CD4-positive, alpha-beta T cell treated with Interleukin-4 for 1 hour (primary cell): ENCODE measurements at places on chromosomes 2 and 18.

- DNase-seq: no peak
Observed at GRCh38 chr2:230318190-230319121, 8.5 kb upstream of the SP140L start.

- no peak for DNase-seq
Observed at GRCh38 chr2:137172162-137172561, 406.8 kb downstream of the THSD7B start.

DNA sequence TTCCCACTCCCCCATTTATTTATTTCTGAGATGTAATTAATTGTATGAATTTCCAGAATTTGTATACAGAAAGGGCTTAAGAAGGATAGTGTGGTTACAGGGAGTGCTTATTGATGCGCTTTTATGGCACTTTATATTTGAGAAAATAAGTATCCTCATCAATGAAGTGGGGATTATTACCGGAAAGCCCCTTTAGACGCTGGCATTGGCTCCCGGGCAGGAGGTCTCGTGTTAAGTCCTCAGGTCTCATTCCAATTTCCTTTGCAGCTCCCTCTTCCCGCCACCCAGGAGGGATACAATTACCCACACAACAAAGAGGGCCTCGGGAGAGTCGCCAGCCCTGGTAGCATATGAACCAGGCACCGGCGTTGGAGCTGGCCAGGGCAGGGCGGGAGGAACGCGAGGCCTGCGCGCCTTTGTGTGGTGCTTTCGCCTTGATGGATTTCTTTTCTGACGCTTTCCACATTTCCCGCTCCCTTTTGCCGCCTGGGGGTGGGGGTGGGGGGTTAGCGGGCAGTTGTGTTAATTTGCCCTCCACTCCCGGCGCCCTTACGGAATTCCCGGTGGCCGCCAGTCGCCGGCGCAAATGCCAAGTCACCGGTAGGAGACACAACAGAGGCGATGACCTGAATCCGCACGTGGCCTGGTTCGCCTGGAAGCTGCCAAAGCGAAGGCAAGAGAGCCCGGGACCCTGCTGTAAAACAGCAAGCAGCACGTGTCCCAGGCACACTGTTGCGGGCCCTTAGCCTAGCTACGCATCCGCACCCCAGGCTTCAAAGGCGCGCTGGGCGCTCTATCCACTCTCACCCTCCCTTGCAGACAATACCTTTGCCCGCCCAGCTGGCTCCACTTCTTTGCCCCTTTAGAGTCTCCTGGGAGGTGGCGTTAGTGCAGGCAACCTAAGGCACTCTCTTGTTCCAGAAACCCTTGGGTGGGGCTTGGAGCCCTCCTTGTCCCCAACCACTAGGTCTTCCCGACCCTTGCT lies 3.3 kb downstream of the GAD1 start:
- no peak for DNase-seq

GRCh38 chr2:86541334-86541733 lies 21.9 kb downstream of the CHMP3 start:
- no peak for DNase-seq

- no peak for DNase-seq
Observed at GRCh38 chr2:47310801-47311560, 92.0 kb upstream of the MSH2 start.

DNA sequence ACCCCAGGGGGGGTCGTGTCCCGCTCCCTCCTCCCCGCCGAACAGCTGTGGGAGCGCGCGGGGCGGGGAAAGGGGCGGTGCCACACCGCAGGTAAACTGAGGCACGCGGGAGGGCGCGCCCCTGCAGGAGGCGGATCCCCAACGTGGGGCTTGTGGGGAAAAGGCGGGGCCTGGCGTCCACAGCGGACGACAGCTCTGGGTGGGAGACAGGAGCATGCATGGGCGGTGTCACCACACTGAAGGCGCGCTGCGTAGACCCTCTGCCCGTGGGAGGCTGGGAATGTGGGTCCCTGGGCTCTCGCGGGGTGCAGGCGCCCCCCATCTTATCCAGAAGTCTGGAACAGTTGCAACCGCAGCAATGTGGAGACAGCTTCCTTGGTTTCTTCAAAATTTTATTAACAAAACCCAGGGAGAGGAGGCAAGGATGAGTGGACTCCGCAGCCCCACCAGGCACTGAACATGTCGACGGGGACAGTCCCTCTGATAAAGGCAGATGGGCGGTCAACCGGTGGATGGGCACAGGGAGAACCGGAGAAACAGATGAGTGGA lies 723 bp upstream of the MBD1 start:
- DNase-seq: no peak

DNA sequence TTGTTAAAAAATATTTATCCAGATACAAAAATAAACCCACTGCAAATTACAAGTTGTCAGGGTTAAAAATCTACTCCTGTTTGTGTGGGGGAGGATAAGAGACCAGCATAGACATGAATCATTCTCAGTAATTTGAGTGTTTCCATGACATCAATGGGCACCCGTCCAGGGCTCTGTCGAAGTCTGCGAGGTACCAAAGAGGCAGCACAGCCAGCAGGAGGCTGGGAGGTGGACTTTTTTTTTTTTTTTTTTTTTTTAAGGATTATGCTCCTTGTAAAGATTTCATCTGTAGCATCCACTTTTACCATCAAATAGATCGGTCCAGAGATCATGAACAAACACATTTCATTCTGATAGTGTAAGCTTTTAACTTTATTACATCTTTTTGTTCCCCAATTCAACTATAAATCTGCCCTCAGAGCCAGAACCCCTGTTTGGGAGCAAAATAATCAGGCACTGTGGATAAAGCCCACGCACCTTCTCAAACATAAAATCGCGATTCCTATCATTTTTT lies 182.0 kb downstream of the TCF4 start:
- no peak for DNase-seq

- DNase-seq: no peak
Observed at GRCh38 chr2:178756843-178757242, 50.4 kb downstream of the TTN start.

DNA sequence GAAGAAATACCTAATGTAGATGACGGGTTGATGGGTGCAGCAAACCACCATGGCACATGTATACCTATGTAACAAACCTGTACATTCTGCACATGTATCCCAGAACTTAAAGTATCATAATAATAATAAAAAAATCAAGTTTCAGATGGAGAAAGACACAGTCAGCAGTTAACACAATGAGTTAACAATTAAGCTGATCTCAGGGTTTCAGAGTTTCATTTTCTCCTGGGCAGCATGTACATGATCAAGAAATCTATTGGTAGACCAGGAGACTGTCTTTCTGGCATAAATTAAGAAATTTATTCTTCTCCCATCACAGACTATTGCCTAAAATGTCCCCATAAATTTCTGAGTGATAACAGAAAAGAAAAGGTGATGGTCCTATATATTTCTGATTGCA lies 155.3 kb downstream of the RAD51AP2 start:
- DNase-seq: no peak

DNA sequence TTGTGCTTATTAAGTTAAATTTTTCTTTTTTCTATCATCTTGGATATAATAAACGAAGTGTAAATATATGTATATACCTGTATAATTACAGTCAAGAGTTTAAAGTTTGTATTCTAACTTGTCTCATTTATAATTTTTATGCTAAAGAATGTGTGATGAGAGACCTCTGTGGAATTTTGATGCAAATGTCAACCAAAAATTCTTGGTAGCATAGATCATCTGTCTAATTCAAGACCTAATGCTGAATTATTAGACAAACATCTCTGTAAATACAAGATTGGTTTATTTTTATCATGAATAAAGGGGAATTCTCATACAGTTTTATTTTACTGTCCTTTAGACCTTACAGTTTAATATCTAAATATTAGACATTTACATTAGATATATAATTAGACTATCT lies 149.2 kb upstream of the VWC2L start:
- DNase-seq: no peak

DNA sequence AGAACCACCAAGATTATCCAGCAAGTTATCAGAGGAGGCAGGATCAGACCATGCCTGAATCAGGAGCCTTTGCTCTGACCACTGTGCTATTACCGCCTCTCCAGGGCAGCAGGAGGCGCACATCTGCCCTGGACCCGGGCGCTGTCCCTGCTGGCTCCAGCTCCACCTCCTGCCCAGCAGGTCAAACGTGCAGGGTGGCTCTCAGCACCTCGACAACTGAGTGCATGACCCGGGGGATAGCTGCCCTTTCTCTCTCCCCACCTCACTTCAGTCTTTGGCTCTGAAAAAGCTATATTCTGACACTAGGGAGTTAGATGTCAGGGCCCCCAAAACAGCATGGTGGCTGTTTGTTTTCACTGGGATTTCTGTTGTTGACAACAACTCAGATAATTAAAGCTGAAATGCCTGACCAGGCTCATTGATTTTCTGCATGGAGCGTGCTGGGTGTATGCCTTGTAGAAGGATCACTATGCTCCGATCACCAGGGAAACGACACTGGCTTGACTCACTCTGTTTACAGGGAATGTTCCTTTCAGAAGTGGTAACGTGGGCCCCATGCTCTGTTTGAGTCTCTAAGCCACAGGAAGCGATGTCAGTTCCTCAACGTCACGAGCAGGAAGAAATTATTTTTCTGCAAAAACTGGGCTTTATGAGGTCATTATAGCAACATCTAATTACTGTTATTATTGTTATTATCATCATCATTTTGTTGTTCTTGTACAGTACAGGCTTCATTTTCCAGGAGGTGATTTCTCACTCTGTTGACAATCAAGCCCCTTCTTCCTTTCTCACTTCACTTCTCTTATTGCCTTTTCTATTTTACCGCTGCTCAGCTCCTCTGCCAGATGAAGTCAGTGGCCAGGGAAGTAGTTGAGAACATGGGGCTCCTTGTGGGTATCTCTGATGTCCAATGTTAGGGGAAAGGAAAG lies 125.6 kb downstream of the PLB1 start:
- DNase-seq: peak; percentile 95

- no peak for DNase-seq
Observed at GRCh38 chr2:479031-479430, 191.1 kb upstream of the ALKAL2 start.

DNA sequence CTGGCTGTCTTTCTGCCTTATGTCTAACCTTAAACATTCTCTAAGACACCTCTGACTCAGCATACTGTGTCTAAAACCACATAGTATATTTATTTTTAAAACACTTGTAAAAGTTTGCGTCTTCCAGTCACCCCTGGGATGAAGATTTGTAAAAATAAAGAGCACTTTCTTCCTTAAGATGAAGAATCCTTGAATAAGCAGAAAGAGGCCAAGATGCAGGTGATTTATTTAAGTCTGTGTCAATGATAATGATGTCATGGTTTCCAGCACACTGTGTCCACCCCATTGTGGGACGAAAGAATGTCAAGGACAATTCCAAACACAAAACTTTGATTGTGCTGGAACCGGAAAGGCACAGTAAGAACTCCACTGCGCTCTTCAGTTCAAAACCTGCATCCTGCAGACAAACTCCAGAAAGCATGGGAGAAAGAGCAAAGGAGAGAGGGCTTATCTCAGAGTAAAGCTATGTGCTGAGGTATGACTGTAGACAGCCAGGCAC lies 92.9 kb downstream of the ZEB2 start:
- no peak for DNase-seq

DNA sequence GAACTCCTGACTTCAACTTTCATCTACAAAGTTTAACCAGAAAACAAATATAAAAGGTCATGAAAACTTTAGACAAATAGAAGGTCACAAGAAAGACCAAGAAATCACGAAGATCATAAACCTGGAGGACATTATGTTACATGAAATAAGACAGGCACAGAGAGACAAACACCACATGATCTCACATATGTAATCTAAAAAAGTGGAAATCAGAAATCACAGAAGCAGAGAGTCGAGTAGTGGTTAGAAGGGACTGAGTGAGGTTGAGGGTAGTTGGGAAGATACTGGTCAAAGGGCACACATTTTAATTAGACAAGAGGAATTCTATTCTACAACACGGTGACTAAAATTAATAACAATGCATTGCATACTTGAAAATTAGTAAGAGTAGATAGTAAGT lies 1.4 kb downstream of the GCFC2 start:
- no peak for DNase-seq

GRCh38 chr2:20590704-20591515 lies 60.0 kb downstream of the HS1BP3 start:
- DNase-seq: no peak

- no peak for DNase-seq
Observed at GRCh38 chr2:200243441-200243840, 63.1 kb upstream of the SPATS2L start.

DNA sequence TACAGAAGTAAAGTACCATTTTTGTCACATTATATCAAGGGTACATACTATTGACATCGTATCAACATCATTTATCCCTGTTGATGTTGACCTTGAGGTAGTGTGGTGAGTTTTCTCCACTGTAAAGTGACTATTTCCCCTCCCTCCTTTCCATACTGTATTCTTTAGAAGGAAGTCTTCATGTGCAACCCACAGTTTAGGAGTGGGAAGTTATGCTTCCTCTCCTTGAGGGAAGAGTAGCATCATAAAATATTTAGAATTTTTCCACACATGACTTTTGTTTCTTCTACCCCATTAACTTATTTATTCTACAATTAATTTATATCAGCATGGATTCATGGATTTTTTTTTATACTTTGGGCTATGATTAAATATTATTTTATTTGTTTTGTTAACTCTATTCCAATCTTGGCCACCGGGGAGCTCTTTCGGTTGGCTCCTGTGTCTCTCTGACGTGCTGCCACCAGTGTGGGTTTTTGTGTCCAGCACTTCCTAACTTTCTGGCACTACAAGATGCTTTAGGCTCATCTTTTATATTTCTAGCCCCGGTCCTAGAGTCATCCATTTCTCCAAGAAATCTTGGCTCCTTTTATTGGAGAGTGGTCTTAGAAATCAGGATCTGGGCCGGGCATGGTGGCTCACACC lies 19.0 kb downstream of the AQP12B start:
- no peak for DNase-seq

- DNase-seq: no peak
Observed at GRCh38 chr2:68263632-68264031, 11.3 kb upstream of the PPP3R1 start.

GRCh38 chr2:10538224-10538894 lies 90.2 kb upstream of the ODC1 start:
- DNase-seq: no peak

DNA sequence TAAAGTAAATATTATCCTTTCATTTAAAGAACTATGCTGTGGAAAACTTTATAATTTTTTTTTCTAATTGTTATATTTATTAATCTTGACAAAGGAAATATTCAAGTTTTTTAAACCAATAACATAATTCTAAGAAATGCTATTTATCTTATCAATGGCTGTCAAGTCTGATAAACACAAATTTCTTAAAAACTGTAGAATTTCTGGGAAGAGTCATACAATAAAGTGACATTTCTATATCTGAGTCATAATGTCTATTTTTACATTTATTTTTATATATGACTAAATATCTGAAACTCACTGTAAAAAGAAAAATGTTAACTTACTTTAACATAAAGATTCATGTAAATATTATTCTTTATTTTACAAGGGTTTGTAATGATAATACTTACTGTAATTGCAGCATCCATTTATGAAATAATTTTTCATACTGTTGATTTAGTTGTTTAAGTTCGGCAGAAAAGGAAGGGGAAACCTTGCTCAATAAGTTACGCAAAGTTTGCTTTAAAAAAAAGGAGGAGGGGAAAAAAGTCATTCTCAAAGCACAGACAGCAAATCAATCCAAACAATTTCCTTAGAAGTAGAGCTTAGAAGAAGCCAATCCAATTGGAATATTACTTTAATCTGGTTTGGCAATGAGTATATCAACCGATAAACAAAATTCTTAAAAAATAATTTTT lies 32.4 kb downstream of the ORC2 start:
- no peak for DNase-seq
